Placental pericyte (primary cell): ENCODE measurements at places on chromosomes 3 and 15. TPM values are rescaled to one million over a fixed set of nuclear protein-coding genes. Genes with fewer than 3 reads are reported as not detected.

MNS1 gene
- total RNA-seq: 0.66 and 1.1 TPM in 2 replicates

DHX36 gene
- total RNA-seq: 52.5 and 54.3 TPM in 2 replicates

SNRPN gene
- total RNA-seq: 59.8 and 94.1 TPM in 2 replicates

PLCB2 gene
- 0.72 and 0.88 TPM in 2 replicates for total RNA-seq

HACL1 gene
- total RNA-seq: 23.0 and 26.0 TPM in 2 replicates

GAP43 gene
- total RNA-seq: 0.43 TPM in 1 of 2 replicates, not detected in the other

SPTSSB gene
- not detected in 2 replicates for total RNA-seq

CHRD gene
- under 0.01 and 0.29 TPM in 2 replicates for total RNA-seq

DMXL2 gene
- 42.7 and 77.5 TPM in 2 replicates for total RNA-seq

TMEM207 gene
- not detected in 2 replicates for total RNA-seq

RNU6-1 gene
- not detected in 2 replicates for total RNA-seq

GOLGA6L4 gene
- total RNA-seq: 0.66 and 1.1 TPM in 2 replicates

RASL12 gene
- 0.22 and 1.6 TPM in 2 replicates for total RNA-seq

APPL1 gene
- 18.8 and 55.5 TPM in 2 replicates for total RNA-seq

CCDC71 gene
- 28.5 and 30.0 TPM in 2 replicates for total RNA-seq

SLC9A9 gene
- 4.7 and 8.8 TPM in 2 replicates for total RNA-seq

RBP2 gene
- not detected in 2 replicates for total RNA-seq

HRG gene
- total RNA-seq: not detected in 2 replicates

PFN2 gene
- 97.8 and 167 TPM in 2 replicates for total RNA-seq

GOLGA8S gene
- not detected in 2 replicates for total RNA-seq

CCDC191 gene
- total RNA-seq: 1.1 and 2.0 TPM in 2 replicates

SLC51A gene
- total RNA-seq: not detected in 2 replicates

HIGD2B gene
- total RNA-seq: not detected in 2 replicates

PRR23C gene
- total RNA-seq: not detected in 2 replicates

LMOD3 gene
- not detected in 2 replicates for total RNA-seq

CPLX3 gene
- not detected in 2 replicates for total RNA-seq

MAP6D1 gene
- 1.8 and 2.0 TPM in 2 replicates for total RNA-seq

SFMBT1 gene
- total RNA-seq: 3.5 and 3.9 TPM in 2 replicates

PLA2G4D gene
- not detected in 2 replicates for total RNA-seq

HYAL1 gene
- 1.1 TPM in 2 replicates for total RNA-seq

SNTN gene
- total RNA-seq: not detected in 2 replicates

SOX14 gene
- not detected in 2 replicates for total RNA-seq

CA12 gene
- total RNA-seq: 7.3 and 7.4 TPM in 2 replicates

THAP10 gene
- total RNA-seq: 1.8 and 5.7 TPM in 2 replicates

B3GALNT1 gene
- 12.3 and 16.8 TPM in 2 replicates for total RNA-seq

MRPL3 gene
- 114 and 128 TPM in 2 replicates for total RNA-seq

SLC51B gene
- total RNA-seq: not detected in 2 replicates
